Epithelial cell of prostate (primary cell): ENCODE measurements at places on chromosomes 4 and X.

DNA sequence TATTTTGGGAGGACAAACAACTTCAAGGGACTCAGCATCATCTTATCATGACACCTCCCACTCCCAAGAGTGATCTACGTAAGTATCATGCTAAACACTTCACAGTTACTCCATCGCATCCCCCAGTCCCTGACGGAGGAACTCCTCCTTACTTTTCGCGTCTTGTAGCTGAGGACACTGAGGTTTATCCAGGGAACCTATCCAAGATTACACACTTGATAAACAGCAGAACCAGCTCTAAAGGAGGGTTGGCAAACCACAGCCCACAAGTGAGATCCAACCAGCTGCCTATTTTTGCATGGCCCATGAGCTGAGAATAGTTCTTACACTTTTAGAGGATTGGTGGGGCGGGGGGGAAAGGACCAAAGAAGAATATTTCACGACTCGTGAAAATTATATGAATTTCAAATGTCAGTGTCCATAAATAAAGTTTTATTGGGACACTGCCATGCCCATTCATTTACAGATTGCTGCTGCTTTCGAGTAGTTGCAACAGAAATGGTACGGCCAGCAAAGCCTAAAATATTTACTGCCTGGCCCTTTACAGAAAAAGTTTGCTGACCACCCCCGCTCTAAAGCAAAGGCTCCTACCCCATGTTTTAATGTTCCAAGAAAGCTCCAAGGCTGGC, 47.8 kb downstream of the SEPSECS start:
- no peak for DNase-seq

DNA sequence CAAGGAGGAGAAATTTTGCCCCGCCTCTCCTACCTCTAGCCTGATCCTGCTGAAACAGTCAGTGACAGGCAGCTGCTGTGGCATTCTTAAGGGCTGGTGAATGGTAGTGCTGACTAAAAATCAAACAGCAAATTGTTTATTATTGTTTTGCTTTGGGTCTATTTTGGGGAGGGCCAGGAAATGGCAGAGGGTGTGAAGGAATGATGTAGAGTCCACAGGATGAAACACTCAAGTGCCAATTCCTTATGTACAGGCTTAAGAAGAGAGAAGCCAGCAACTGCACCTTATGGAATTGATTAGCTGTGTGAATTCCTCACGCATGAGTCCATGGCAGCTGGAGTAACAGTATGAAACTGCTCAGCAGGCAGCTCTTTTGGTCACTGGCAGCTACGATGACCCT, 39.7 kb downstream of the VEGFC start:
- no peak for DNase-seq

DNA sequence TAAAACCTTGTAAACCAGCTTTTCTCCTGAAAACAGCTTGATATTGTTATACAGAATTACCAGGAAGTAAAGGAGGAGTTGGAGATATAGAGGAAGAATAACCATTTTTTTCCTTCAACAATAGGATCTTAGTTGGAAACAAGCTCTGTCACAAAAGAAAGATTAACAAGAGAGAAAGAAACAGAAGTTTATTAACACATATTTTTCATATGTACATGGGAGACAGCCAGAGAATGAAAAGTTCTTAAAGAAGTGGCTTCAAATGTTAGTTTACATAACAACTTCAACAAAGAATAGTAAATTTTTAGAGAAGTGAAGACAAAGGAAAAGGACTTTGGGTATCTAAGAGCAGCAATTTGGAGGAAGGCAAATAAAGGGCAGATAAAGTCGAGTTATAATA, 94.9 kb upstream of the ANKRD50 start:
- DNase-seq, result no peak

- no peak for DNase-seq
These were observed 452.7 kb upstream of the HS3ST1 start for GRCh38 chr4:11881364-11881763.

DNA sequence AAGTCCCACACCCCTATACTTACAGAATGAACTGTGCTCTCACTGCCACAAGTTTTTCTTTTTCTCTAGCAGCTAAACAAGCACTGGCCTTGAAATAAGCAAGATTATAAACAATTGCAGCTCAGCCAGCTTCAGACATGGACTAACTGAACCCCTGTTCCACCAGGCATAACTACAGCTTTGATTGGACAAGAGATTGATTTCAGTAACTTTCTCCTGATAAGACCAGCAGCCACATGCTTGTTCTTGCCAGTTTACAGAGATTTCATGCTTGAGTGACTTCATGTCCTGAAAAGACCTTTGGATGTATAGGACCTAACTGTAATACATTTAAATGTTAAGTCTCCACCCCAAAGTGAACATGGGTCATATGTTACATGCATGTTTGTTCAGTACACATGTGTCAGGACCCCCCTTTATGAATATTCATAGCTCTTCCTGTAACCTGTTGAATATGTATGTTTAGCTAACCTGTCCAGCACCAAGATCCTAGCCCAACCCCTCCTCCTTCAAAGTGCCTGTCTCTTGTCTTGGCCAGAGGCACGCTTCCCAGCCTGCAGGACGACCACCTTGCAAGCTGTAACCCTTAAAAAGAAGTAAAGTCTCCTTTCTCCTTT, 27.9 kb downstream of the ZNF275 start:
- no peak for DNase-seq

DNA sequence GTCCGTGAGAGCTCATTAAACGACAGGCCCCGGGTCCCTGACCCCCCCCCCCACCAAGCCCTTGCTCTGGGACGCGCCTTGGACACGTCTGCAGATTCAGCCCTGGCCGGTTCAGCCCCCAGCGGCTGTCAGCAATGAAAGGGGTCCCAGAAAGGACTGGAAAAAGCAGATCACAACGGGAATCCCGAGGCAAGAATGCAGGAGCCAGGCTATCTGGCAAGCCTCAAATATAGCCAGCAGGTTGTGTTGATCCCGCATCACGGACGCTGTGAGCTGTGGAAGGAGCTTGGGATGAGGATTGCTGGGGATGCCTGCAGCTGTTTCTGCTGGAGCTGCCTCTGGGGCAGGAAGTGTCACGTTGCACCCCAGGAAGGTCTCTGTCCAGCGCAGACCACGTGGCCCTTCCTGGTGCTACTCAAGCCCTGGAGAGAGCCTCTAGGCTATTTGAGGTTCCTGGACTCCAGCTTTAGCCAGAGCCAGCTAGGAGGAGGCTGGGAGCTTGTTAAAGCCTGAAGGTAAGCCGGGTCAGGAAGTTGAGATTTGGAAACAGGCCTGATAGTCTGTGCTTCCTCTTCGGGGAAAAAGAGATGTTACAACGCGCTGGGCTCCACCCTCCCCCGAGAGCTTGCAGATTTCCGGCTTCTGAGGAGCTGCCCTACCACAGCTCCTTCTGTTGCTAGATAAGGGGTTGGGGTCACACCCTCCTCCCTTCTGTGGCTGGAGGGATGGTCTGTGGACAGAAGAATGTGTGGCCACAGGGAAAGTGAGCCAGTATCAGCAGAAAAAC, 19.3 kb upstream of the CSF2RA start:
- no peak for DNase-seq

GRCh38 chrX:120617996-120618630, 11.7 kb downstream of the C1GALT1C1 start:
- no peak for DNase-seq

- DNase-seq, result no peak
These were observed 199.9 kb downstream of the SHOX start for GRCh38 chrX:830532-830931.

DNA sequence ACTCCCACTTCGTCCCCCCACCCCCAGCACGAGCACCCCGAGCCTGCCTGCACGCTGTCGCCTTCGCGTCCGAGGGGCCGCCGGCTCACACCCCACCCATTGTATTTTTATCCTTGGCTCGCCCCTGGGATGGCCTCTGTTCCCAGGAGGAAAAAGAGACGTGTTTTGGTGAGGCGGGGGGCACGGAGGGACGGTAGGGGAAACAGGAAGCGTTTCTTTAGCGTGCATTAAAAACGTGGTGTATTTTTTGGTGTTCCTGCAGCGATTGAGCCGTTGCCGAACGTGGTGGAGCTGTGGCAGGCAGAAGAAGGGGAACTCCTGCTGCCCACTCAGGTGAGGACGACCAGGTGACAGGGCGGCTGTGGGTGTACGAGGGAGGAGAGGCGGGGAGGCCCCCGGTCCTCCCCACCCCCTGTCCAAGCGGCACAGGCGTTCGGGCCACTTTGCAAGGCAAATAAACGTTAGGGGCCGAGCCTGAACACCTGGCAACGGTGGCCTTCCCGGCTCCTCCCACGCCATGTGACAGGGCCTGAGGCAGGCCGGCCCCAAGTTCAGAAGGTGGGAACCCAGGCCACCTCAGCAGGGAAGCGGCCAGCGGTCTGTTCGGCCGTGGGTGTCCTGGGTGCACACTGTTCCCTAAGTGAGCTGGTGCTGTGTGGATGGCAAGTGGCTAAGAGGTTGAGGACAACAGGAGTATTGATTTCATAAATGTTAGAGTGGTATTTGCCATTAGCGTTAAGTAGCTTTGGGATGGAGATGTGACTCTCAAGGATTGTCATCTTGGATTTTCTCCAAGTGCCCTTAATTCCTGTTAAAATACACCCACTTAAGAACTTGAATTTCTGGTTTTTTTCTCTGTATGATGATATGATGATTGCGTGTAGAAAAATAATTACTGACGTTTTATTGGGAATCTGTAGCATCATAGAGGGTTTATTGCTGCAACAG, 1.1 kb downstream of the TMEM131L start:
- DNase-seq, result no peak

DNA sequence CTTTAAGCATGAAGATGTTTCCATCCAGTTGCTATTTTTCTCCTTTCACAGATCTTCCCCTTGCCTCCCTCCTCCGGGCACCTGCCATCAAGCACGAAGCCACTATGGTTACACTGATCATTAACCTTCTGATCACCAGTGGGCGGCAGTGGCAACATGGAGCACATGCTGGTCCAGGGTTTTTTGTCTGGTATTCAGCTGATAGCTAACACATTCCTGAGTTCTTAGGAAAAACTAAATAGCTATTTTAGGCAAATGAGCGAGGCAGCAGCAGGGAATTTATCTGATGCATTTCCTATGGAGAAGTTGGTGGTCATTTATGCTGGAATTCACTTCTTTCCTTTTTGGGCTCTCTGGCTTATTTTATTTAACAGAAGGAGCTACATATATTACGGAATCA, 22.9 kb downstream of the SHISA3 start:
- DNase-seq, result no peak

- no peak for DNase-seq
These were observed 123.5 kb downstream of the ZNF827 start for GRCh38 chr4:145815027-145815612.

DNA sequence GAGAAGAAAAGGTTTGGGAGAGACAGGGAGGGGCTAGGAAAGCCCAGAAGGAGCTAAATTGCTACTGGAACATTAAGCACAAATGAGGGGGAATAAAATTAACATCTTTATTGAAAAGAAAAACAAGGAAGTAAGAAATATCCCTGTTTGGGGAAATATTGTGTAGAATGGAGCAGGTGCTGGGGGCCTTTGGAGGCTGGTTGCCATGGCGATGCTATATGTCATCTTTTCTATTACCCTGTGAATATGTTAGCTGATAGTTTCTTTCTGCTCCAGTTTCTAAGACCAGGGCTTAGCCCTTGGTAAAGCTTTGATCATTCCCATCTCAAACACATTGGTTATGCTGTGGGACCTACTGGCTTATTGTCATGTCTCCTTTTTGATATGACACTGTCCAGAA, 28.7 kb downstream of the TMEM31 start:
- no peak for DNase-seq

DNA sequence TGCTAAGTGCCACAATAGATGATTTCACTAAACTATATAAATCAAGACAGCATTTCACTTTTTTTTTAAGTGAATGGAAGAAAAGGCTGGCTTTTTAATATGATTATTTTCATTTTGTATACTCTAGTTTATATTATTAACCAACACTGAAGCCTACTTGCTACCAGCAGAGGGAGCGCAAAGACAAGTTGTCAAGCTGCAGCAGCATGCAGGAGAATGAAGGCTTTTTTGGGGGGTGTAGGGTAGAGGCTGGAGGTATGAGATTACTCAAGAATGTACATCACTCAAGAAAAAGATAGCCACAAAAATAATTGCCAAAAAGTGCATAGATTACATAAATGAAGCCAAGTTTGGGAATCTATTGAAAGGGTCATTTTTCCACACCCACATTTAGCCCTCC, 519.5 kb downstream of the FGF13 start:
- DNase-seq, result no peak

DNA sequence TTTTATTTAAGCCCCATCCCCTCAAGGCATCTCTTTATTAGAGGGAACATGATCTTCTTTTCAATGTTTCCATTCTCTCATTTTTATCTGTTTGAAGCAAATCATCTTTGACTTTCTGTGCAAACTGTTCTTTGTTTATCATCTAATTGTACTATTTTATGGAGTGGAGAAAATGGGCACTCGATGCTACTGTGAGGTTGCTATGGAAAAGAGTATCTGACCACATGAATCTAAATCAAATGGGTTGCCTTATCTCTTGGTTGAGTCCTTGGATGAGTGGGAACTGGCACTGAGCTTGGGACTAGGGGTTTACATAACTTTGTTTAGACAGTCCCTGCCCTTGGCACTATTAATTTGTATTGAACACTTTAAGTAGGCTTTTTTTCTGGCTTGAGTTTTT, 9.1 kb downstream of the OCRL start:
- no peak for DNase-seq

GRCh38 chr4:76060506-76060905, 14.0 kb upstream of the ART3 start:
- no peak for DNase-seq

DNA sequence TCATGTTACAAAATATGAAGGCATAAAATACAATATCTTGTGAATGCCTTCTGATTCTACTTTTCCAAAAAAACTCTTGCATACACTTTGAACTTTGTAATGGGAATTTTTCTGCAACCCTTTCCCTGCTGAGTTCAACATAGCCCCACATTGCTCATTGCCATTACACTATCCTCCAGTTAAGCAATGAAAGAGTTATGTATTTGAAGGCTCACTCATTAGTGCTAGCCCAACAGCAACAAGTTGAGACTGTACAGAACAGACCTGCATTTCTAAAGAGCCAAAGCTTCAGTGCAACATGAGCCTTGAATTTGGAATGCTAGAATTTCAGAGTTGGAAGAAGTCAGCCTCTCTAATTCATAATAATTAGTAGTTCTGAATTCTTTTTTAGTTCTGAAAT, 44.4 kb upstream of the STAG2 start:
- no peak for DNase-seq

DNA sequence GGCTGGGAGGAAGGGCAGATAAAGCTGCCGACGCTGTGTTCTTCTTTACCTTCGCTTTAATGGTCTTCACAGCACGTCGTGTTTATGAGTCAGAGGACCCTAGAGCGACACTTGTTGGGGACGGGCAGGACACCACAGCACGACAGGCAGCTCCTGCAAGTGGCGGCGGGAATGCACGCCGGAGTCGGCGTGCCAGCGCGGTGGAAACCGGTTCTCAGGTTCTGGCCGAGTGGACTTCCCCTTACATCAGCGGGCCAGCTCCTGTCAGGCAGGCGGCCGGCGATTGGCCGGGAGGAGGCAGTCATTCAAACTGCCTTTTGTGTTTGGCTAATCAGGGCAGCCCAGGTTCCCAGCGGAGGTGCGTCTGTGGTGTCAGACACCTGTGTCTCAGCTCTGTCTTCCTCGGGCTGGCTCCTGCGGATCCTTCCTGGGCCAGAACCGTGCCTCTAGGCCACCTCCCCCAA, 150.9 kb downstream of the SHROOM3 start:
- DNase-seq, result peak; percentile 52
